Osteocyte (in vitro differentiated cells): ENCODE measurements at places on chromosomes 6 and 20. TPM values are rescaled to one million over a fixed set of nuclear protein-coding genes. Genes with fewer than 3 reads are reported as not detected.

The ID4 gene
- total RNA-seq = 42.5 and 46.8 TPM in 2 replicates

The ADGRF4 gene
- not detected in 2 replicates for total RNA-seq

DNA sequence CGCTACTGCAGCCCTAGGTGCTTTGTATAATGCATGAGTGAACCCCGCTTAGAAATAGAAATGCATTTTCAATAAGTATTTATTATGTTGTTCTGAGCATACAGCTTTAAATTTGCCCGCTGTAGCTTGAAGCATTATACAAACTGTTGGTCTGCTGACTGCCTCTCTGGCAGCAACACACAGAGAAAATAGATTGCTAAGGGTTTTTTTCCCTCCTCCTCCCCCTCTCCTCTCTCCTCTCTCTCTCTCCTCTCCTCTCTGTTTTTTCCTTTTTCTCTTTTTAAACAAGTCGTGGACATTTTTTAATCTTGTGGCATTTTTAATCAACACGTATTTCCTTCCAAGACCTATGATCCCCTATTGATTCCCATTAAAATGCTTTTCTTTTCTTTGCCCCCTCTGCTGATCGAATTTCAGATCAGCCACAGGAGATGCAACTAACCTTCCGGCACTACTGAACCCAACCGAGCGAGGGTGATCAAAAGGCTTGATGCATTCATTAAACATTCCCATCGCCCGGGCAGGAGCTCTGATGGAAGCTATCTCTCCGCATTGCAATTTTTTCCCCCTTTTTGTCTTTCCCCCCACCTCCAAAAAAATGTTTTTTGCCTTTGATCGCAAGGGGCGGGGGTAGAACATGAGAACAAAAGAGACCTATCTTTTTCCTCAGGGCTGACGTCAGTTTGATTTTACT lies 90.7 kb upstream of the ARID1B start:
- no peak for DNase-seq

DNA sequence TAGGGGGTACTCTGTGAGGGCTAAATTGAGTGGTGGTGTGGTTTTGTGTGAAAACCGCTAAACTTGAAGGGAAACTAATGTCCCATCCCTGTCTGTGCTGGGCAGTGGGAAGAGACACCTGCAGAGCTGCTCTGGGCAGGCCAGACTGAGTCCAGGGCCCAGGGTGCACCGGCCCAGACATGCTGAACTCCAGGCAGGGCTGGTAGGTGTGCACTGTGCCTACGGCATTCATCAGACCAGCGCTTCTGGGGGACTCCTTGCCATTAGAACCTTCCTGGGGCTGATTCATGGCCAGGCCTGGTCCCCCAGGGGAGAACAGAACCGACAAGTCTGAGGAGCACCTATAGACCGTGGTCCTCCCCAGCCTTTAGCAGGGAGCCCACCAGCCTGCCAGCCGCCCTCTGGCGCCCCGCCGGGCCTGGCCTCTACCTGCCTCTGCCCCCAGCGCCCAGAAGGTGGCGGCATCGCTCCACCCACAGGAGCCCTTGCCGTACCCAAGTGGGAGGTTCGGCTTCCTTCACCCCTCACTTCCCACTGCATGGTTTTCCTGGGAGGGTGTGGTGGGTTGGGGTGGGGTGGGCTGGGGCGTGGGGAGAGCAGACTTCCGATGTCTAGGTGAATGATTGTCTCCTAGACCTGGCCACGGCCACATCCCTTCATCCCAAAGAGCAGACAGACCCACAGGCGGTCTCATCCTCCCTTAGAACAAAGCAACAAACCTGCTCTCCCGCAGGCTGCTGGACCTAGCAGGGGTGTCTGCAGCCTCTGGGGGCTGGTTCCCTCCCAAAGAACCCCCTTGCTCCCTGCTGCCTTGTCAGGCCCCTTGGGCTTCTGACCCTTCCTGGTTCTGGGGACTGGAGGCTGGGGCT lies 15.5 kb downstream of the CCDC167 start:
- no peak for DNase-seq

GRCh38 chr6:127051571-127052260 lies 66.8 kb upstream of the RSPO3 start:
- DNase-seq = no peak

The SRMS gene
- total RNA-seq = not detected in 2 replicates

The TSBP1 gene
- not detected in 2 replicates for total RNA-seq
